ENCODE measurements at places on chromosomes 2 and 18.
A peak's percentile ranks its signal among the peaks of the same experiment; 100 is the strongest.

DNA sequence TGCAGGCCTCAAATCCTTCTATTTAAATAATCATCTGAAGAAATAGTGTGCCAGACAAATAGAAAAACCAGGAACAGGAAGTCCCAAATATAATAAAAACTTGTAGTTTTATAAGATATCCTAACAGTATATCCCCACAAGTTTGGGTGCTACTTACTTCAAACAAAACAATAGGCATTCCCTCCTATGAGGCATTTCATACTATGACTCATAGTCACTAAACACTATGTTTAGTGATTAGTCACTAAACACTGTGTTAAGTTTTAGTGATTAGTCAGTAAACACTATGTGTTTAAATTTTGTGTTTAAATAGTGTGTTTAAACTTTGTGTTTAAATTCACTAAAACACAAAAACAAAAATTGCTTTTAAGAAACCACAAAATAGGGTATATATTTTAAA, 407.0 kb upstream of the CDH19 start:
- DNase-seq: no peak

- DNase-seq: peak; percentile 30
Measured at GRCh38 chr18:79790996-79791972, 6.5 kb upstream of the KCNG2 start.

DNA sequence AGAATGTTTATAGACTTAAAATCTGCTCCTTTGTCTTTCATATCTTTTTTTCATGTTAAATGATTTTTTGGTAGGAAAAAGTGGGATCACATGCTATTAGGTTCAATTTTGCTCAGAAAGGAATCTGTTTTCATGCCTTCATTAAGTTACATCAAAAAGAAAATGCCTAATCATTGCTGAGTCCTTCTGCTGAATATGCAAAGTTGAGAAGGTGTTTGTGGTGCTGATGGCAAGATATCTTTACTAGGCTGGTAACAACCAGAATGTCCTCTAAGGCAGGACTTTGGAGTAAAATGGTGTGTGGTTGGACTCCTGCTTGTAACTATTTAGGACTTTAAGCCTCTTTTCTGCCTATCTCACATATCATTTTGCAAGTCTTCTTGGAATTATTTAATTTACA, 88.3 kb downstream of the TRIB2 start:
- DNase-seq: no peak

DNA sequence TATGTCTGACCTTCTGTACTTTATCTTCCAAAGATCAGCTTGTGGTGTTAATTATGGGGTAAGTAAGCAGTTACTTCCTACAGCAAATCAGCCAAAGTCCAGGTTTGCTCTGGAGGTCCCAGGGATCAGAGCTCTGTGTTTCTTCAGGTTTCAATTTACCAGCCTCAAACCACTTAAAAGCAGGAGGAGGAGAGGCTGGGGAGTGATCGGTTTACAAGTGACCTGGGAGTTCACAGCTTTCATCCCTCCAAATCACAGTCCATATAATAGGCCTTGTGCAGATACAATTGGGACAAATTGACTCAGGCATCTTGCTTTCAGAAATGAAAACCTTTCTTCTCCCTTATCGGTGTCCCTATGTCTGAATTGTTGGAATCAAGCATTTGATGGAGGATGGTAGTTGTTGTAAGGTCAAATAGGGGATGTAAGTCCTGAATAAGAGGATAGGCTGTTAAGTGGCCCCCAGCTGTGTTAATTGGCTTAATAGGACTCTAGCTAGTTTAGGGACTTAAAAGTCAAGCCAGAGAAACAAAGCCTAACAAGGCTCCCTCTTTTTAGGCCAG, 188.0 kb upstream of the NT5C1B start:
- DNase-seq: no peak

DNA sequence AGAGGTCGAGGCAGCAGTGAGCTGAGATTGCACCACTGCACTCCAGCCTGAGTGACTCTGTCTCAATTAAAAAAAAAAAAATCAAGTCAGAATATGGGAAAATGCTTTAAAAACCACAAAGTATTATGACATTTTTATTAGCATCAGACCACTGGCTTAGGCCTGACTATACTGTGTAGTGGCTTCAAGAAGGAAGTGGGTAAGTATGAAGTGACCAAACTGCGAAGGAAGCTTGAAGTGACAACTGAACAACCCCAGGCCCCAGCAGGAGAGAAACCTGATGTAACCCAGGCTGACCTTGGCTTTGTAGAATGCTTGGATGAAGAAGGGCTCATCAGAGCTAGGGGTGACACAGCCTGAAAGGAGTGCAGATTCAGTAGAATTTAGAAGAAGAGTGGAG, 21.4 kb upstream of the HAAO start:
- DNase-seq: no peak

GRCh38 chr18:77572537-77572936, 322.9 kb downstream of the GALR1 start:
- no peak for DNase-seq

GRCh38 chr2:42876326-42876751, 84.0 kb upstream of the HAAO start:
- no peak for DNase-seq

DNA sequence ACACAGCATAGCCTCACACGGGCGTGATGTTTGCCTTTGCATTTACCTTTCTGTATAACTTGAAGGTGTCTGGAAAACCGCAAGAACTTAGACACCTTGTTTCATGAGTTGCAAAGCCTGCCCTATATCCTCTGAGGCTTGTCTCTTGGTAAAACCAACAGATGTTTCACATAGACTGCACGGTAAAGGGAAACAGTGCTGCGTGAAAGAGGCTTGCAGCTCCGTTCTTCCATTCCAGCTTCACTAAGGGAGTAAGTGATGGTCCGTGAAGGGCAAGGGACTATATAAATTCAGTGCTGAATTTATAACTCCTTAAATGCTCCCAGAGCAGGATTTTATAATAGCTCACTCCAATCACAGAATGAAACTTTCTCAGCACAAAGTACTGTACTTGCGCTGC, 360.5 kb downstream of the SOX11 start:
- DNase-seq: no peak

DNA sequence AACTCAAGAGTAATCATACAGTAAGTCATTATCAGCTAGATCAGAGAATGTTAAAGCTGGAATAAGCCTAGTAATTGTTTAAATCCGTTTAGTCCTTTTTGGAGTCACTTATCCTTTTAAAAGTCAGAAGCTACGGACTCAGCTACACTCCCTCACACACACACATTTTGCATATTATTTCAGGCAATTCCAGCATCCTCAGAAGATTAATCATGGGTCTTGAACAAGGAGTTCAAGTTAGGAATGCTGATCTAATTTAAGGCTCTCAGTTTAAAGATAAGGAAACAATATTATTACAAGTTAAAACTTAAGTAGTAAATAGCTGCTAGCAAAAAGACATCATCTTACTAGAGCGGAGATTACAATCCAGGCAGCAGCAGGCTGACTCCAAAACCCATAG, 74.3 kb downstream of the GTF3C3 start:
- no peak for DNase-seq

GRCh38 chr2:169080250-169081069, 11.1 kb downstream of the DHRS9 start:
- DNase-seq: no peak
